ENCODE measurements at places on chromosomes 2 and 18.

DNA sequence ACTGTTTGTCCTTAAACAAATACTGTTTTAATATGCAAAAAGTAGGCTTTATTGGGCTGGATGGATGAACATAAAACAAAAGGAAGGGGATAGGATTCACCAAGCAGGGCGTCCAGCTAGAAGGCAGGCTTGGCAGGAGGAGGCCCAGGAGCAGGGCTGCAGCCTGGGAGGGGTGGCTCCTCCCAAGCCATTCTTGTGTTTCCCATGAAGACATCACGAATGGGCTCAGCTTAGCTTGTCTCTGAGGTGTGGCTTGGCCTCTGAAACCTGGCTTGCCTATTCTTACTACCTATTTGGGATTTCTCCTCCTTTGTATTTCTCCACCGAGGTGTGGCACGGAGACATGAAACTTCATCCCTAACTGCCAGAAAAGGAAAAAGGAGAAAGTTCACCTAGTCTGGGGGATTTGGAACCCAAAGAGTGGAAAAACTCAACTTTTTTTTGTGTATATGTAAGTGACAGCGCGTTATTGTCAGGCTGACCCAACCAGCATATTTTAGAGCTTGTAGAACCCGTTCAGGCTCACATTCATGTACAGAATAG is 481.9 kb upstream of the SPRED2 start:
- DNase-seq: no peak

- DNase-seq: peak; percentile 28
Observed at GRCh38 chr2:21966139-21966538, 842.4 kb downstream of the TDRD15 start.

DNA sequence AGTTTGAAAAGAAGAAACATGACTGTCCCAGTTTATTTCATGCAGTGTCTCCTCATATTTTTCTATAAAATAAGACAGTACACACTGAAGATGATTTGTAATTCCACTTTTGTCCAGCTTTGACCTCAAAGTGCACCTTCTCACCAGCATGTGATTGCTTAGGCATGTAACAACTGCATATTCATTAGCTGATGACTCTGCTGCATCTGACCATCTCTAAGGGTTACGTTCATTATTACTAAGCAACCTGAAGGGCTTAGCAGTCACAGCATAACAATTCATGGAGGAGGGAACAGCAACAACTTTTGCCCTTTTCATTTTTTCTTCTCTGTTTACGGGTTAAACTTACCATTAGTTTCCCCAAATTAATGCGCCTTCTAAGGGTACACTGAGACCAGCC is 330.6 kb upstream of the PIK3C3 start:
- DNase-seq: no peak

GRCh38 chr2:70888923-70889715 is 46.6 kb upstream of the ATP6V1B1 start:
- no peak for DNase-seq

DNA sequence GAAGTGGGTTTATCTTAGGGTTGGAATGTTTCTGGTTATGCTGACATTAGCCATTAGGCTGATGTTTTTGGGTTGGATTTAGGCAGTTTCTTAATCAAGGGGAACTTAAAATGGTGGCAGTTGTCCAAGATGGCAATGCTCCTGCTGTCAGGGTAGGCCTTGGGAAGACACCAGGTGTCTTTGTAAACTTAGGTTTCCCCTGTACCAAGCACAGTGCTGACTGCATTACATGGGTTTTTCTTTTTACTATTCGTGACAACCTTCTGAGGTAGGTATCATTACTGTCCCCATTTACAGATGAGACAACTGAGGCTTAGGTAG is 528 bp upstream of the ATG16L1 start:
- DNase-seq: no peak

DNA sequence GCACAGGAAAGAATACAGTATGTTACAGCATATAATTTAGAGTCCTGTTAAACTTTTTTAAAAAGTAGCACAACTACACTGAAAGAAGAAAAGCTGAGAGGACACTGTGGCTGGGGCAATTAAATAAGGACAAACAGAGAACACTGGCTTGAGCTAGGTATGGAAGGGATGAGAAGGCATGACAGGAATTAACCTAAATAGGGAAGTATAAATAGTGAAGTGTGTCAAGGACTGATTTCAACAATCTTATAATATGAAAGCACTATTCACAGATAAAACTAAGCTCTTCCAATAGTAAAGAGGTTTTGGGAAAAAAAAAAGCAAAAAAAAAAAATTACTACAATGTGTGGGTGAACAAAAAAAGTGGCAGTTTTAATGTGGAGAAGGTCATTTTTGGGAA is 45.5 kb downstream of the PPP3R1 start:
- DNase-seq: no peak

GRCh38 chr2:150162241-150162942 is 325.1 kb downstream of the RND3 start:
- DNase-seq: no peak

DNA sequence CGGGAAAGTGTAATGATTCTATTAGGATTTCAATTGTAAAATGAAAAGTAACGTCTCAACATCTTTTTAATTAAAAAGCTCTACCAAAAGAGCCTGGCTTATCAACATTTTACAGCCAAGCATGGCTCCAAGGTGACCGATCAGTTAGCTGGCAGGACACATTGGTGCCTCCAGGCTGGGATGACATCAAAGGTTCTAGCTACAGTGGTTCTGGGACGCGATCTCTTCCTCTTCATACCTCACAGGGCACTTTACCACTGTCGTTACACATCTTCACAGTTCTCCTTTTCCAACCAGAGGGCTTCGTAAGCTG is 693 bp downstream of the ORC2 start:
- DNase-seq: no peak

GRCh38 chr2:232376713-232377112 is 1.8 kb upstream of the ALPP start:
- no peak for DNase-seq

GRCh38 chr2:105400138-105400540 is 1.3 kb upstream of the FHL2 start:
- DNase-seq: no peak

DNA sequence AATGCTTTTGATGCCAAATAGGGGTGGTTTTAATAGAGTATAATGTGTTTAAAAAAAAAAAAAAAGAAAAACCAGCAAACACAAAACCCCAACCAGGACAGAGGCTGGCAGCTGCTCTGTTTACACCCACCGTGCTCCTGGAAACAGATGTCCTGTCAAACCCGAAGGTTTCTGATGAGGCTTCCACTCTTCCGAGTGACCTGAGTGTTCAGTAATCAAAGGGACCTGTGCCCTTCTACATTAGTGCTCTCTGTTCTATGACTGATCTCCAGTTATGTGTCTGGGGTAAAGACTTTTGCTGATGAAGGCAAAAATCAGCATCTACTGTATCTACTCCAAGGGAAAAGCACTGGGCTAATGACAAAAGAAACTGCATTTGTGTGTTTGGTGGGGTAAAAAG is 3.5 kb upstream of the KLHL29 start:
- DNase-seq: no peak

- DNase-seq: peak; percentile 5
Observed at GRCh38 chr2:224576088-224576715, 9.0 kb downstream of the CUL3 start.

DNA sequence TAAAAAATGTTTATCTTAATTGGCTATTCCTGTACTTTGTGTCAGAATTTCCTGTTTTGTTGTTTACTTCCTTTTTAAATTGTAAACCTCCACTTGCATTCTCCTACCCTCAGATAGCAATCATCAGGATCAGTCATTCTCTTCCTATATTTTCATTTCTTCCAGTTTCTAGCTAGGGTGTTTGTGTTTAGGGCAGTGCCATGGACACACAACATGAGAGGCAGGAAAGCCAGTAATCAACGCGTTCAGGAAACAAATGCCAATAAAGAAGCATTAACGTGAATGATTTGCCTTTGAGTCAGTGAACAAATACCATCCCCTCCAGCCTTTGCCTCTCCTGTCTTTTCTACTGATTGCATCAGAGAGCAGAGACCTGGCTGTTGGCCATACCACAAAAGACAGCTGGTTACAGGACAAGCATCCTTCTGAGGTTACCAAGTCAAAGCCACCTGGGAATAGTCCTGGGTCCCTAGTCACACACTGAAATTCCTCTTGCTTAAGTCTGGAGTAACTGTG is 56.7 kb upstream of the FHL2 start:
- peak; percentile 99 for DNase-seq

DNA sequence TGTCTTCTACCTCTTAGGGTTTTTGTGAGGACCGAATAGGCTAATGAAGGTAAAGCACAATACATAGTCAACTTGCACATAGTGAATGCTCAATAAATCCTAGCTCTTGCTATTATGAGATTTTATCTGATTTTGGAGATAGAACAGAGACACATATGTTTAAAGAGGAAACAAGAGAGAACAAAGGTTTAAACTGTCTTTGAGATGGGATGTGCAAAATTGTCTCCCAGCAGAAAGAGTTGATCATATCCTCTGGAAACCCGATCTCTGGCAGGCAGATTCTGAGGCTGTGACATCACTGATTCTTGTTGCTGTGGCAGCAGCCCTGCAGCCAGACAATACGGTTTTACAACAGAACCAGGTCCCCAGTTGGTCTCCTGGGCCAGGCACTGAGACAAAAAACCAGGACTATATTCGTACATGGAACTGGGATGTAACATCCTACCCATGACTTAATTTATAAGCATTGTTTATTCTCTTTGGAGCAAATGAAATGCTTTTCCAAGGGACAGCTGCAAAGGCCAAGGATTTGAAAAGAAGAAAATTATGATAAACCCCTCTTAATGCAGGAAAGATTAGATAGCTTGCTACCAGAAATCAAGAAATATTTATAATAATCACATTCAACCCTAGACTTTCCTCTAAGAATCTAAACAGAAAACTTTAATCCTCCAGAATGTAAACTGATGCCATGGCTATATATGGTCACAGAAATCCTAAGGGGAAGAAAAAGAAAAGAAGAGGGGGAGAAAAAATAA is 80.2 kb downstream of the SLC8A1 start:
- DNase-seq: peak; percentile 86

All from fibroblast of skin of right biceps (primary cell).